Activated CD8-positive, alpha-beta T cell treated with anti-CD3 and anti-CD28 coated beads, Interleukin-2, amount 10 ng/mL, durations not matched to agents 7 days and 5 days (primary cell): ENCODE measurements at places on chromosomes 6 and 20. TPM values are rescaled to one million over a fixed set of nuclear protein-coding genes. Genes with fewer than 3 reads are reported as not detected.

DNA sequence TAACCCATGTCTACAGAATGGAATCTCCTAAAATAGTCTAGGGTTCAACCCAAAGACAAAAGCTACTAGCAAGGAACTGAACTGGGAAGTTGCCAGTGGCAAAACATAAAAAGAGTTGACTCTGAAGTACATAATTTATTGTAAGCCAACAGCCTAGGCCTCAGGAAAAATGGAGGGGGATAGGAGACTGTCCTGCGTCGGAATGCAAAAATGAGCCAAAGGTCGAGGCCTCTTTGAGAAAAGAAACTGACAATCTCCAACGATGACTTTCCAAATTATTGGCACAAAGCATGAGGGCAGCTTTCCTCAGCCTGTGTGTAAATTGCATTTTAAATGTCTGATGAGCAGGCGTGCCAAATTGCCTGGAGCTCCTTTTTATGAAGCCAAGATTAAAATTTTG lies 2.1 kb downstream of the COL12A1 start:
- H3K36me3 ChIP-seq = no peaks in the 10 kb centered on the region
- peaks cover 49% of the 10 kb centered on the region for H3K4me1 ChIP-seq
- H3K4me3 ChIP-seq = no peak overlapping the region

DNA sequence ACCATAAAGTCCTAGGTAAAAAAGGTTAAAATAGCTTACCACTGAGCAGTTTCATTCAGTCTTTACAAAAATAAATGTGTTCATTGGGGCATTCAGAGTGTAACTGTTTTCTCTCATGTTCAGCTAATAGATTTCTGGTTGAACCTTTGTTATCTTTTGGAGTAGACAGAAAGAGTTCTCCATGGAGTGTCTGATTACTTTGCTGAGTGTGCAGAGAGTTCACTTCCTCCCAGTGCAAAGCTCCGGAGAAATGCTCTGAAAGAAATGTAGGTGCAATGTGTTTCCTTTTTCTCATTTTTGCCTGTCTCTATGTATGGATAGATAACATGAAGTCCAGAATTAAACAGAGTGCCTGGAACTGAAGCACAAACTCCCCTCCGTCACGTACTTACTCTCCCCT lies 52.6 kb downstream of the JAG1 start:
- H3K36me3 ChIP-seq = no peaks in the 10 kb centered on the region
- H3K4me3 ChIP-seq = no peak overlapping the region
- peaks cover 2% of the 10 kb centered on the region for H3K4me1 ChIP-seq

GRCh38 chr6:326896-327537 lies 34.7 kb downstream of the DUSP22 start:
- no peaks in the 10 kb centered on the region for H3K27me3 ChIP-seq
- H3K4me3 ChIP-seq = no peak overlapping the region
- no peaks in the 10 kb centered on the region for H3K4me1 ChIP-seq
- no peak overlapping the region for H3K27ac ChIP-seq
- H3K36me3 ChIP-seq = peaks cover 2% of the 10 kb centered on the region

DNA sequence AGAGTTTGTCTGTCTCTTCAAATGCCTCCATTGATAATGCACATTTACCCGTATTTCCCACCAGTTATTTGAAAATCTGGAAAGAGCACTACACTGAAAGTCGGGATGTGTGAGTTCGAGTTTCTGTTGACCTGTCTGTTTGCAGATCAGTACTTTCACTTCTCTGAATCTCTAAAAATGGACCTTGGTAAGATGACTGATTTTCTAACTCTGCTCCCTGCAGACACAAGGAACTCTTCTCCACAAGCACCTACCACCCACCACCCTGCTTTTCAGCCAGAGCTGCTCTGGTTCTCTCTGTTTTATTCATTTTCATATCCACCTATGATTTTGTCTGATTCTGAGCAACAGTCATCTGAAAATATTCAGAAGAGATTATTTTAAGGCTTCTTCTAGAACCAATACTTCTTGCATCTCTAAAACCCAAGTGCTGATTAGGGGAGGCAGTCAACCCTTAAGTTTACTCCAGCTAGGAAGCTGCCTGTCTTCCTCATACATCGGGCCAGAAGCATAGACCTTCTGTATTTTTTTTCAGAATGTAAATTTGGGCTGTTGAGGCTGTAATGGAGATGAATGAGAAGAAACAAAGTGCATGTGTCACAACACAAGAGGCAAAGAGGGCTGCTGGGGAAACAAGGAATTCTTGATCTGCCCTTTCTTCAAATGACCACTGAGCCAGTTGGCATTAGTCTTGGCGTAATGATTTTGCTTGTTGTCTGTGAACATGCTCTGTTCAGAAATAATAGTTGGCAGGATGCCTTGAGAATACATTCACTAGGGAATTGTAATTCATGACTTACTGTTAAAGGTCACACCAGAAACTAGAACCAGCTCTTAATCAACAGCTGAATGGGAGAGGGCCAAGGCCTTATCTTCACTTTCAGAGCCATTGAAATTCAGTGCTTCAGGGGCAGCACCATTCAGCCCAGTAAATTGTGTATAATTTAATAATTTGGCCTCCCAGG lies 85.4 kb upstream of the MYLIP start:
- H3K27me3 ChIP-seq = peaks cover 4% of the 10 kb centered on the region
- H3K27ac ChIP-seq = no peak overlapping the region
- H3K4me3 ChIP-seq = no peak overlapping the region
- DNase-seq = no peak

DNA sequence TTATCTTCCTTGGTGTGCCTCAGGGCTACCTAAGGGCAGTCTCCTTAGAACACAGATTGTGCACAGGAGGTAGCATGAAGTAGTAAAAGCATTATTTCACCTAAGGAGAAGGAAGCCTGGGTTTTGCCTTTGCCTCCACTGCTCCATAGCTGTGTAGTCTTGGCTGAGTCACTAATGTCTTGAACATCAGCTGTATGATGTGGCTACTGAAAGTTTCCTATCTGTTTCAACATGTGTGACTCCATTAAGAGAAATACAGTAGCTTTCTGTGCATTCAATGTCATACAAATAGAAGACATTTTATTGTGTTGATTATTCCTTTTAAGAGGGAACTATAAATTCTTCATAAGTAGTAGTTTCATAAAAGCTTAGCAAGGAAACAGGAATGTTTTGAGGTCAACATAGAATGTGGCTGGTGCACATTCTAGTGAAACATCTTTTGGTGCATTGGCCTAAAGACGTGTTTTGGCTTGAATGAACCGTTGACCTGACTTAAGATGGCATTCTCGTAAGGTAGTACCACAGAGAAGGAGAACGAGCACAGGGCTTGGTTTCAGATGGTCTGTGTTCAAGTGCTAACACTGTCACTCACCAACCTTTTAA lies 70.6 kb downstream of the CTNNBL1 start:
- H3K27ac ChIP-seq = no peak overlapping the region
- H3K27me3 ChIP-seq = no peaks in the 10 kb centered on the region
- no peak for DNase-seq
- peaks cover 6% of the 10 kb centered on the region for H3K36me3 ChIP-seq

DNA sequence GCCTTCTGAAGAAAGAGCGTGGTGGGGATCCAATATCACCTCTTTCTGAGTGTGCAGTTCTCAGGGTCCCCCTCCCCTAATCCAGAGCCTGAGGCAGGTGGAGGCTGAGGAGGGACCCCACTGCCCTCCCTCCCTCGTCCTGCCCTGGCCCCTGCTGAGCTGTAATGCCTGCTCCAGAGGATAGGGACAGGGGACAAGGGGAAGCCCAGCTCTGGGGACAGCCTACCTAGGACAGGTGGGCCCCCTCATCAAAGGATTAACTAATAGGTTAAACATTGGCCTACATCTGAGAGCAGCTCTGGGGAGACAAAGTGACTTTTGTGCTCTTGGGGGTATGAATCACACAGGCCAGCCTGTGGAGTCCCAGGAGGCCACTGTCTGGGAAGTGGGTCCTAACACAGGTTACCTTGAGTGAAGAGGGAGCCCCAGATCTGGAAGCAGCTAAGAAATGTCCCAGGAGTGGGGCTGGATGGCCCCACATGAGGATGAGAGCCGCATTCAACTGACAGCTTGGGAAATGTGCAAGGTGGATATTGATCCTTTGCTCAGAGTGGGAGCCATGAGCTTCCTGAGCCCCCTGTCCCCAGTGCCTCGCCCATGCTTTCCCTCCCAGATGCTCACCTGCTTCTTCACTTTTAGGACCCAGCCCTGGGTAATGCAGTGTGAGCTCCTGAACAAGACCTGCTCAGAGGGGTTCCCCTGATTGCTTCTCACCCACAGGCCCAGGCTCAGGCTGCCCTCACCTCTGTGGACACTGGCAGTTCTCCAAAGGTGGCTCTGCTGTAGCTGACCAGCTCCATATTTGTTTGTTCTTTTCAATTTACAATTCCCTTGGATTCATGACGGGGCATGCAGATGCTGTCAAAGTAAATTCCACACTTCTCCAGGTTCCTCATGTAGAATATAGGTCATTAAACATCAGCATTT lies 17.8 kb upstream of the CST9L start:
- no peaks in the 10 kb centered on the region for H3K36me3 ChIP-seq
- no peak for DNase-seq
- H3K4me1 ChIP-seq = no peaks in the 10 kb centered on the region
- H3K27ac ChIP-seq = no peak overlapping the region

DNA sequence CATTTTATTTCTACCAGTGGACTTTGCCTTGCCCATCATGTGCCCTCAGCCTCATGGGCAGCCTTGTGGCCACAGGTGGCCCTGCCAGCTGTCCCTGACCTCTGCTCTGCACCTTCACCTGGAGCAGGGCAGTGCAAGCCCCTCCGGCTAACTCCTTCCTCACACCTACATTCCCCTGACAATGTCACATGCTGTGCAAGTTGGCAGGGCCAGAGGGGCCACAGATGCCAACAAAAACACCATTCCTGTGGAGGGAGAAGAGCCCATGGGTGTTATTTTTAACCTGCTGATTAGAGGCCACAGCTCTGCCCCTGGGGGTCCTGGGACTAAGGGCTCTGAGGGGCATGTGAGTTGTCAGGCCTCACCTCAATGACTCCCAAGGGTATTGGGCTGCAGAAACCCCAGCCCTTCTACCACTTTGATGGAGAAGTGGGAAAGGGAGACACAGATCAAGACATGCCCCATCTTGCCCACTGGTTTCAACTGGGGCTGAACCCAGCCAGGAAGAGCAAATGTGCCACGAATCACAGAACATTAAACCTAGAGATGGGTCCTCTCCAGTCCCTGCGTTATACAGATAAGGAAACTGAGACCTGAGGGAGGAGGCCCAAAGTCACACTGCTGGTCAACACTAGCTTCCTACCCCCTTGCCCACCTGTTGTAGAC lies 65.0 kb downstream of the MRPL14 start:
- no peak for DNase-seq
- H3K4me1 ChIP-seq = peaks cover 27% of the 10 kb centered on the region
- H3K36me3 ChIP-seq = no peaks in the 10 kb centered on the region

GRCh38 chr6:69868252-69868804 lies 2.0 kb downstream of the COL19A1 start:
- H3K4me3 ChIP-seq = peak overlapping the region; percentile 51
- peaks cover 15% of the 10 kb centered on the region for H3K4me1 ChIP-seq
- H3K36me3 ChIP-seq = no peaks in the 10 kb centered on the region
- no peak overlapping the region for H3K27ac ChIP-seq

DNA sequence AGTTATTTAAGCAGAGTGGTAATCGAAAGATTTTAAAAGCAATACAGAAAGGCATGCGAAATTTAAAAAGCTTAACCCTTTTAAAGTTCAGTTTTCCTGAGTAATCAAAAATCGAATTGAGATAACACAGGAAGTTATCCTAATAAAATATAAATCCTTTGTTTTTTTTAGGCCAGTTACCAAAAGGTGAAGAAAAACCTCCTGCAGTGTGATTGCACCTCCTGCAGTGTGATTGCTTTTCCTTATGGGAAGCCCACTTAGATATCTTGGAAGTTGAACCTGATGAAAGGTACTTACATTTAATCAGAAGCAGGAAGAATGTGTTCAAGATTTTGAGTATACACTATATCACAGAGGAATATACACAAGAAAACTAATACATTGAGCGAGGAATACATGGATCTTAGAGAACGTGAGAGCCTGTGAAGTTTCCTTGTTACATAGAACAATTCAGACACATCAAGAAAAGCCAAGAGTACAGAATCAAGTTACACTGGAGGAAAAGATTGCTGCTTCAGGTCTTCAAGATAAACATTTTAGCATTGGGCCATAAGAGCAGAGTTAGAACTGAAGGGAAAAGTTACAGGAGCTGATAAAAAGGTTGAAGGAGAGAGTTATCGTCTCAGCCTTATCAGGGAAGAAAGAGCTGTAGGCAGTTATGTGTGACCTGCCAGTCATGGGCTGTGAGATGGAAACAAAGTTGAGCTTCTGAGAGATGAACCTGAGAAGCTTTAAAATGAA lies 7.7 kb upstream of the TMEM181 start:
- no peak overlapping the region for H3K4me3 ChIP-seq
- no peak overlapping the region for H3K27ac ChIP-seq
- peaks cover 6% of the 10 kb centered on the region for H3K4me1 ChIP-seq
- H3K36me3 ChIP-seq = no peaks in the 10 kb centered on the region

DNA sequence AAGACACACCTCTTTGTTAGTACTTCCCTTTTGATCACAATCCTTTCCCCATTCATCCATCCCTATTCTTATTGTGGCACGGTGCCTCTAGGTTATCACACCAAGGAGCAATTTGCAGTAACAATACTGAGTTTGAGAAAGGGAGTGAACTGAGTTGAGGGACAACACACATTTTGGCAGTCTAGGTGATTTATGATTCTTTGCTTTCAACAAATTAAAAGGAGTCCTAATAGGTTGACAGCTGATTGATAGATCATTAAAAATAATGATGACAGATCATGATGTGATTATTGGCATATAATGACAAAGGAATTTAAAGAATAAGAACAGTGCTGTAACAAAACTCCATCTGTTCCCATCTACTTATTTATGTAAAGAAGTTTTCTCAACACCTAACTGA lies 36.7 kb downstream of the IMPG1 start:
- H3K36me3 ChIP-seq = no peaks in the 10 kb centered on the region
- no peak for DNase-seq
- no peaks in the 10 kb centered on the region for H3K27me3 ChIP-seq
- H3K4me1 ChIP-seq = no peaks in the 10 kb centered on the region
- no peak overlapping the region for H3K4me3 ChIP-seq

DNA sequence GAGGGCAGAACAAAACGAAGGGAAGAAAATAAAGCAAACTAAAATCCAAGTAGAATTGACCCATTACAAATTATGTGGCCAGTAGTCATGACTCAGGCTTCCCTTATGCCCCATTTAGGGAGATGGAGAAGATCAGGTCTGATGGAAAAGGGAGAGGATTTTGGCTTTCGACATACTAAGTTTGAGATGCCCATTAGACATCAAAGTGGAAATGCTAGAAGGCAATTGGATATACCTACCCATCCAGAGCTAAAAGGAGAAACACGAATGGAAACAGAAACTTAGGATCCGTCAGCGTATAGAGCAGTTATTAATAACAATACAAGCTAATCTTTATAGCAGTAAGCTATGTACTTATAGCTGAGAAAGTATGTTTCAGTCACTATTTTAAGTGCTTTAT lies 4.8 kb downstream of the TRPC4AP start:
- no peak for DNase-seq
- H3K27ac ChIP-seq = no peak overlapping the region
- peaks cover 32% of the 10 kb centered on the region for H3K36me3 ChIP-seq

BACH2 gene
- 61.3 TPM for total RNA-seq

ACTL10 gene
- 3.2 TPM for total RNA-seq

ETV7 gene
- total RNA-seq = 4.6 TPM

PPP1R16B gene
- 65.1 TPM for total RNA-seq

ZNF311 gene
- 0.39 TPM for total RNA-seq
